Stimulated activated CD8-positive, alpha-beta memory T cell treated with anti-CD3 and anti-CD28 coated beads, Interleukin-7, amount 100 ng/mL, for 4 hours (primary cell): ENCODE measurements at places on chromosomes 7 and 10.

GRCh38 chr7:4070214-4070613 is 611.9 kb upstream of the FOXK1 start:
- DNase-seq, result no peak

- no peak for DNase-seq
Observed at GRCh38 chr7:18119985-18120384, 92.3 kb upstream of the PRPS1L1 start.

DNA sequence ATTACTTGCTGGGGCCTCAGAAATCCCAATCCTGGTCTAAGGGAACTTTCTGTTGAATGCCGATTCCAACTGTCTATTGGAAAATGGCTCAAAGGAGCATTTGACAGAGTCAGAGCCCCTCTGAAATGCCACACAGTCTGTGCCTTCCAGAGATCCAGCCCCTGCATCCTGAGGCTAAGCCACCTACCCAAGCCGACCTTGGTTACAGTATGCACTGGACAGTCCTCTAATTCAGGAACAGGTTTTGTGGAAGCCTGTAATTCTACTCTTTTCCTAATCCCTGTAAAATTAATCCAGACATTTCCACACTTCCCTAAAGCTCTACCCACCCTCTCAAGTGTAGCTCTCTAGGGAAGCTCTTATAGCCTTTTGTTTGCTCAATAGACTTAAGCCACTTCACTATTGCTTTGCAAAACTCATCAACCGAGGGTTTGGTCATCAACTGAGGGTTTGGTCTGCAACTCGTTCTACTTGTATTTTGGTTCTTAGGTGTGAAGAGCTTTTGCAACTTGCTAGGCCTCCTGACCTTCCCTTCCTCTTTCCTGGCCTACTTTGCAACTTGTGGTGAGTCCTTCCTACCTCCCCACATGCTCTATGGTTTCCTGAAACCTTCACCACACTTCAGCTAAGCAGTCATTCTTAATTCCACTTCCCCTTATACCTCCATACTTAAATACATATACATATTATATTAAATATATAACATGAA is 364.8 kb downstream of the SFMBT2 start:
- DNase-seq, result no peak

GRCh38 chr7:135828604-135829003 is 80.0 kb upstream of the FAM180A start:
- DNase-seq, result no peak

- DNase-seq, result no peak
Observed at GRCh38 chr10:89236226-89236797, 15.3 kb downstream of the LIPA start.

- no peak for DNase-seq
Observed at GRCh38 chr7:116087291-116087690, 56.7 kb upstream of the TFEC start.
